ENCODE measurements at places on chromosomes 3 and 15. TPM values are rescaled to one million over a fixed set of nuclear protein-coding genes. Genes with fewer than 3 reads are reported as not detected.

Gene NBEAL2
- total RNA-seq, result 40.7 TPM

GRCh38 chr15:39850436-39850835, 67.8 kb upstream of the FSIP1 start:
- DNase-seq, result no peak
- H3K27ac ChIP-seq, result no peak overlapping the region
- H3K36me3 ChIP-seq, result no peaks in the 10 kb centered on the region
- no peaks in the 10 kb centered on the region for H3K4me1 ChIP-seq

DNA sequence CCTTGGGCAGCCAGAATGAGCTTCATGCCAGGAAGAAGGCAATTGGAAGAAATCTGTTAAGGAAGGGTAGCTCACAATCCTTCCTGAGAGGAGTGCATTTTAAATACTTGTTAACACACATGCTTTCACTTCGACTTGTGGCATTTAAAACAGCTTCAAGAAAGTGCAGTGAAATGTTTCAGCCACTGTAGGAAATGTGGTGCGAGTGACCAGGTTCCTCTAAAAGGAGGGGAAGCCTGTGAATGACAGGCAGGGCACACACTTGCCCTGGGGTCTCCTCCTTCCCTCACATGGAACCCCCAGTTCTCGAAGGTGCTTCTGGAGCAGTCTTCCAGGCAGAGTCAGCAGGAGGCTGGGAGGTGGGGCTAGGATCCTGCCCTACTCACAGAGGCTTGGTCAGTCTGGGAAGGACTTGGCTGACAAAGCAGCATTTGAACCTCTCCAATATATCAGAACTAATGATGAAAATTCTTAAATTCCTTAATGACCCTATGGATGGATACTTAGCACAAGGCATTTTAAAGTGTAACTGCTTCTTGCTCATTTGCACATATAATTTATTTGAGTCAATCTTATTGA, 358.6 kb downstream of the CHST2 start:
- no peak overlapping the region for H3K27ac ChIP-seq
- no peak overlapping the region for H3K4me3 ChIP-seq
- no peaks in the 10 kb centered on the region for H3K36me3 ChIP-seq

- H3K27ac ChIP-seq, result no peak overlapping the region
- H3K4me3 ChIP-seq, result no peak overlapping the region
- no peaks in the 10 kb centered on the region for H3K4me1 ChIP-seq
- no peaks in the 10 kb centered on the region for H3K36me3 ChIP-seq
- no peak for DNase-seq
Observed at GRCh38 chr3:81463781-81464180, 297.7 kb downstream of the GBE1 start.
